ENCODE measurements at places on chromosomes 16 and 17. TPM values are rescaled to one million over a fixed set of nuclear protein-coding genes. Genes with fewer than 3 reads are reported as not detected.

The LRRC46 gene
- 1.9 TPM for total RNA-seq

The ADGRG3 gene
- total RNA-seq, result not detected

DNA sequence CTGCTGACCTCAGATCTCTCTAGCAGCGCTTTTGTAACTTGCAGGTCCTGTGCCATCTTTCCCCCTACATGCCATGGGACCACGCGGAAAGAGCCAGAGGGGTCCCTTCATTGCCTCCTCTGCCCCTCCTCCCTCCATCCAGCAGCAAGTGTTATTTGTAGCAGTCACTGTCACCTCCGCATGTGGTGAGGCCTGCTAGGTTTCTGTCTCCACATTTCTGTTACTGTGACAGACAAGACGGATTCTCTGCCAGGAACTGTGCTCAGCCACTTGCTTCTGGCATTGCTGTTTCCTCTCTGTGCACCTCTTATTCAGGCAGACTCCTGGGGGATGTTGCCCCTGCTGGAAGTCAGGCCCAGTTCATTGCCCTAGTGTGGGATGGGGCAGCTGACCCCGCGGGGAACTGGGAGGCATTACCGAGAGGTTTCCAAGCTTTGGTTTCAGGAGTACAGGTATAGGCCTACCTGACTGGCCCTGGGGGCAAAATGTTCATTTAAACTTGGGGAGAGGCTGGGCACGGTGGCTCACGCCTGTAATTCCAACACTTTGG lies 61.2 kb downstream of the RAB11FIP4 start:
- DNase-seq, result no peak

GRCh38 chr17:68908045-68908444 lies 47.1 kb downstream of the ABCA8 start:
- DNase-seq, result no peak

GRCh38 chr16:88614818-88615580 lies 23.4 kb upstream of the IL17C start:
- no peak for DNase-seq

DNA sequence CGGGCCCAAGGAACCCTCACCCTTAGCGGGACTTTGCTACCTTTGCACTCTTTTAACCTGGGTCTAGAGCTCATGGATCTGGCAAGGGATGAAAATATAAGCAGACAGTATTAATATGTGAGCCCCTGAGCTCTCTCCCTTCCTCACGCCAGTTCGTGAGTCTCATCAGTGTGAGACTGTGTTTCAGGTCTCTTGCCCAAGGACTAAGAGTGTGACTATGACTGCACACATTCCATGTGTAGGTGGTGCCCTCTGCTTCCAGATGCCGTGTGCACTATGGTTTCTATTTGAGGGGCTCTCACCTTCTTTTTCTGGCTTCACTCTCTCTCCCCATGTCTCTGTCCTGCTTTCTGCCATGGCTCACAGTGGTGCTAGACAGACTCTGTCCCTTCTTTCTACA lies 40.5 kb downstream of the DHRS7B start:
- no peak for DNase-seq

GRCh38 chr17:3827124-3827773 lies 18.8 kb downstream of the NCBP3 start:
- DNase-seq, result no peak

- no peak for DNase-seq
Measured at GRCh38 chr17:17402558-17402957, 74.2 kb upstream of the MED9 start.

The EEF2K gene
- total RNA-seq, result 29.7 TPM

The SHCBP1 gene
- 2.0 TPM for total RNA-seq

The SLC38A8 gene
- total RNA-seq, result not detected

GRCh38 chr16:3712861-3713372 lies 4.4 kb downstream of the TRAP1 start:
- DNase-seq, result no peak

- no peak for DNase-seq
Measured at GRCh38 chr16:67790071-67790470, 16.3 kb downstream of the RANBP10 start.

GRCh38 chr17:13429201-13429600 lies 172.5 kb downstream of the HS3ST3A1 start:
- DNase-seq, result no peak

- DNase-seq, result peak; percentile 38
Measured at GRCh38 chr16:53509906-53510703, 7.1 kb upstream of the AKTIP start.

Data from activated B cell treated with CpG ODN at 0.5 μM for 24 hours (primary cell).